ENCODE measurements at places on chromosomes 11 and 22. TPM values are rescaled to one million over a fixed set of nuclear protein-coding genes. Genes with fewer than 3 reads are reported as not detected.

KCNK4 gene
- 0.07 TPM for total RNA-seq

TEX54 gene
- not detected for total RNA-seq

ZBTB16 gene
- total RNA-seq, result 1.2 TPM

UBASH3B gene
- 29.9 TPM for total RNA-seq

FXYD6 gene
- 0.50 TPM for total RNA-seq

BTG4 gene
- 0.10 TPM for total RNA-seq

PRR5L gene
- 15.6 TPM for total RNA-seq

Data from A549 treated with Hydrocortisone at 1 μM for 4 hours (cell line).